Stimulated activated CD4-positive, alpha-beta T cell treated with anti-CD3 and anti-CD28 coated beads, Interleukin-12 subunit alpha, Interleukin-12 subunit beta, amount 100 ng/mL, for 48 hours (primary cell): ENCODE measurements at places on chromosomes 3 and 15.

- DNase-seq = no peak
Observed at GRCh38 chr3:160060409-160061027, 71.9 kb downstream of the IL12A start.

DNA sequence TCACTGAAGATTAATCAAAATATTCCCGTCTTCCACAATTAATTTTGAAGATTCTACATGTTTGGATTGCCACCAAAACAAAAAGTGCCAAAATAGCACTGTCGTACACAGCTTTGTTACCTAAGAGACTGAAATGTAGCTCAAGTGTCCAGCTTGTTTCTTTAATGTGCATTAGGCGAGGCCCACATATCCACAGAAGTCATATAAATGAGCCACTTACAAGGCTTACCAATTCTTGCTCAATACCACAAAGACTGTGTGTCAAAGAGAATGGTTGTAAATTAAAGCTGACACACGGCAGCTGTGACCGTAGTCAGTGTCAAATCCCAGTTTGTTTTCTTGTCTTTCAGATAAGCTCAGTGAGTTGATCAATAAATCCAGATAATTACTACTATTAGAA lies 639.4 kb upstream of the TBL1XR1 start:
- DNase-seq = no peak

- no peak for DNase-seq
Observed at GRCh38 chr15:75928680-75929608, 25.3 kb downstream of the FBXO22 start.

DNA sequence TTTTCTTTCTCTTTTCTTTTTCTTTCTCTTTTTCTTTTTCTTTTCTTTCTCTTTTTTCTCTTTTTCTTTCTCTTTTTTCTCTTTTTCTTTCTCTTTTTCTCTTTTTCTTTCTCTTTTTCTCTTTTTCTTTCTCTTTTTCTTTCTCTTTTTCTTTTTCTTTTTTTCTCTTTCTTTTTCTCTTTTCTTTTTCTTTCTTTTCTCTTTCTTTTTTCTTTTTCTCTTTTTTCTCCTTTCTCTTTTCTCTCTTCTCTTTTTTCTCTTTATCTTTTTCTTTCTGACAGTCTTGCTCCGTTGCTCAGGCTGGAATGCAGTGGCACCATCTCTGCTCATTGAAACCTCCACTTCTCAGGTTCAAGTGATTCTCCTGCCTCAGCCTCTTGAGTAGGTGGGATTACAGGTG lies 335.7 kb downstream of the SQOR start:
- no peak for DNase-seq

GRCh38 chr15:70643783-70644125 lies 119.6 kb downstream of the UACA start:
- no peak for DNase-seq
